ENCODE measurements at places on chromosomes 7 and 10.
A peak's percentile ranks its signal among the peaks of the same experiment; 100 is the strongest.

- DNase-seq = no peak
Measured at GRCh38 chr7:105972276-105972675, 9.2 kb downstream of the CDHR3 start.

- DNase-seq = no peak
Measured at GRCh38 chr7:42993038-42993437, 60.9 kb downstream of the MRPL32 start.

GRCh38 chr7:41742401-41743020 is 39.6 kb upstream of the INHBA start:
- no peak for DNase-seq

DNA sequence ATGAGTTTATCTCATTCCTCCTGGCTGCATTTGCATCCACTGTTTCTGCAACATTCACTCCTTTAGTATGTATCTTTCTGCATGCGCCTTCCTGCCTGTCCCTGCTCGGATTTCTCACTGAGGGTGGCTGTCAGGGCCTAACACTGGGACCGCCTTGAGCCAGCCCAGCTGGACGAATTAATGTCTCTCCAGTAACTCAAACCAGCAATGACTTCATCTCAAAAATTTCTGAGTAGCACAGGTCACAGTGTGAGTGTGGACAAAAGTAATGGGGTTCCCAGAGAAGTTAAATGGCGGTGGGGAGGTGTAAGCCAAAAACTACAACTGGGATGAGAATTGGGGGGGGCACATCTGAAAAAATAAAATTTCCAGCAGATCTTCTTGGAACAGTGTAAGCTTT is 444.0 kb upstream of the MGMT start:
- DNase-seq = no peak

DNA sequence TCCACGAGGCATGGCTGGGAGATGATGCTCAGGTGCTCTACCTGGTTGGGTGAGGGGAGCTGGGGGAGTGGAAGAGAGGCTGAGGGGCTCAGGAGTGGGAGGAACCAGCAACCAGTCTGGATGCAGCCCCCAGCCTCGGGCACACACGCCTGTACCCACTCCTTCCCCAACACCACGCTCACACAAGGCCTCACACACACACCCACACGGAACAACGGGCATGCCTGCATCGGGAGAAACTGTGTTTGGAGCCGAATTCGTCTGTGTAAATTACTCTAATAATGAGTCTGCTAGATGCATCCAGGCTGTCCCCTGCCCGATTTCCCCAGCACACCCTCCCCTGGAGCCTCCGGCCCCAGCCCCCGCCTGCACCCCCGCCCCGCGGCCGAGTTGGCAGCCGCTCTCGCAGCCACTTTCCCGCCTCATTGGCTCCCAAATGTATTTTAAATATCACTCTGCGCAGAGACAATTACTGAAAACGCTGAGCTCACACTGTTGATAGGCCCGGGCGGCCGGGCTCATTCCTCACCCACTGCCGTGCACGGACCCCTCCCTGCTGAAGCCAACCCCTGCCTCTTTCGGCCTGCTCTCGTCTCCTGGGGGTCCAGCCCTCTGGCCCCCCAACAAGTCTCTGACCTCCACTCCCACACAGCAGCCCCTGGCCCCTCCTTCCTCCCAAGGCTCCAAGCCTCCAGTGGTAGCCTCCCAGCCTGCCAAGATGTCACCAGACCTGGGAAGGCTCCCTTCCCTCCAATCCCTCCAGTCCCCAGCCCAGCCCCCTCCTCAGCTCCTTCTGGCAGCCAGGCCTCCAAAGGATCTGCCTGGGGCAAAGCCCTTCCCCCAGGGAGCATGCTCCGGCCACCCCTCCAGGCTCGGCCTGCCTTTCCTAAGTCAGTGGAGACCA is 11.1 kb downstream of the H2BK1 start:
- no peak for DNase-seq

- DNase-seq = no peak
Measured at GRCh38 chr10:87534173-87534858, 29.6 kb downstream of the MINPP1 start.

- DNase-seq = no peak
Measured at GRCh38 chr7:94022550-94022949, 18.4 kb upstream of the BET1 start.

GRCh38 chr10:50419756-50420155 is 168.4 kb upstream of the ASAH2 start:
- no peak for DNase-seq

DNA sequence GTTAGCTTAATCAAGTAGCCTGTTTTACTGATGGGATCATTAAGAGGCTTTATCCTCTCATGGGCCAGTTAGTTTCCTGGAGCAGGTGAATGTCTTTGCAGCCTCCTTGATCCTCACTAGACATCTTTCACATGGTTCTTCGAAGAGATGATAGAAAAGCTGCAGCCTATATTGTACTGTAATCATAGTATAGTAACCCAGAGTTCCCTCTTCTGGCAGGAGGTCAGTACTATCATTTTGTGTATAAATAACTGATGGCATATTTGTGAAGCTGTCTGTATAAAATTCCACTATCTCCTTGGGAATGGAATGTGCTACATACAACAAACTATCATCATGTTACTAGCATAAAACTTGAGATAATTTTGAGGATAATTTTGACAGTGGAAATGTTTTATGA is 123.8 kb upstream of the PRPS1L1 start:
- DNase-seq = no peak

DNA sequence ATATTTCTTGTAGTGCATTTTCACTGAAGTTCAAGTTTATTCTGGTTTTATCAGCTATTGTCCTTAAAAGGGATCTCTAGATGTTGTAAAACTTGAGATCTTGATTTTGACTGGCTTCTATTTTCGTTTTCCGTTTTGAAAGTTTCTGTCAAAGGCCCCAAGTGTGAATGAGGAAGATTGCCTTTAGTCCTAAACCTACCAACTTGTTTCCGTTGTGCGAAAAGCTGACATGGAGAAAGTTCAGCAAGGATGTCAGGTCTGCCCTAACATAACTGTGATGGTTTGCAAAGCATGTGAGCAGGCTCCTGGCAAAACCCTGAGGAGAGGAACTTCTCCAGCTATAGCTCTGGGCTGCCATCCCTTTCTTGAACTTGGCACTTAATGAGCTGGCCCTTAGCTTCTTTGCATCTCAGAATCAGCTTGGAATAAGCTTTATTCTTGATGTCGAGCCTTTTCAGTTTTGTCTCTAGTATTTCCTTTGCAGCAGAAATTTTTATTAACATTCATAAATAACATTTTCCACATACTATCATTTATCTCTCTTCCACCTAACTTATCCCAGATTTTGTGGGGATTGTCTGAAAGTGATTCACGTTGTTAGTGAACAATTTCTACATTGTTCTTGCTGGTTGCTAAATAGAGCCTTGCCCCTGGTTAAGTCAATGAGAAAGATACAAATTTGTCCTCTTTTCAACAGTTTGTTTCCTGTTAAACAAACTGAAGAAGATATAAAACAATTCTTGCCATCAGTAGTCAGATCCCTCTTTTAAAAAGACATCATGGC is 559.4 kb downstream of the SUGCT start:
- DNase-seq = no peak

DNA sequence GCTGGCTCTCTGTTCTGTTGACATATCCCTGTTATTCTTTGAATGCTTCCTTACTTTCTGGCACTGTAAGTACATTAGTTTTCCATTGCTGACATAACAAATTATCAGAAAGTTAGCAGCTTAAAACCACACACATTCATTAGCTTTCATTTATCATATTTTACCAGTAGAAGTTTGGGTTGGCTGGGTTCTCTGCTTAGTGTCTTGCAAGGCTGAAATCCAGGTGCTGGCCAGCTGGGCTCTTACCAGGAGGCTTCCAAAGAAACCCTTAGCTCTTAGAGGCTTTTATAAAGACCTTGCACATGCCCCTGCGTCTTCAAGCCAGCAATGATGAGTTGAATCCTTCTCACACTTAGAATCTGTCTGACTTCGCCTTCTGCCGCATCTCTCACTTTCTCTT is 160.6 kb downstream of the MLLT10 start:
- DNase-seq = peak; percentile 82

GRCh38 chr7:18468795-18469194 is 26.8 kb upstream of the HDAC9 start:
- no peak for DNase-seq
